ENCODE measurements at places on chromosomes 7 and 10.
A peak's percentile ranks its signal among the peaks of the same experiment; 100 is the strongest.

DNA sequence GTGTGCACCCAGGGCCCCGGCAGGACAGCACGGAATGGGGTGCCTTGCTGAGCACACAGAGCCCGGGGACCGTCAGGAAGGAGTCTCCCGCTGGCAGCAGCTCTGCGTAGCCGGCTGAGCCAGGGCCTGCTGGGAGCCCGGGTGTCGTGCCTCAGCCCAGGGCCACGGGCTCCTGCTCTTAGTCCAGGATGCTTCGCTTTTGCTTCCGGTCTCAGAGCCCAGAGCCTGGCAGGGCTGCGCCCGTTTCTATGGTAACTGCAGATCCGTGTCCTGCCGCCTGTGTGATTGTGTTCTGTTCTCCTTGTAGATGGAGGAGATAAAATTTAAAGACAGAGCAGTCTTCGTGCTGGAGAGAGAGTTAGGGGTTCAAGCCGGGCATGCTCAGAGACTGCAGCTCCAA is 53.7 kb upstream of the DPYSL4 start:
- DNase-seq = no peak

GRCh38 chr7:64551375-64552142 is 11.3 kb downstream of the ZNF680 start:
- no peak for DNase-seq

GRCh38 chr10:28393956-28394568 is 91.2 kb upstream of the MPP7 start:
- DNase-seq = peak; percentile 53

- DNase-seq = no peak
Observed at GRCh38 chr10:19947656-19948055, 131.4 kb downstream of the PLXDC2 start.

- no peak for DNase-seq
Observed at GRCh38 chr7:7739204-7740036, 21.0 kb upstream of the RPA3 start.

DNA sequence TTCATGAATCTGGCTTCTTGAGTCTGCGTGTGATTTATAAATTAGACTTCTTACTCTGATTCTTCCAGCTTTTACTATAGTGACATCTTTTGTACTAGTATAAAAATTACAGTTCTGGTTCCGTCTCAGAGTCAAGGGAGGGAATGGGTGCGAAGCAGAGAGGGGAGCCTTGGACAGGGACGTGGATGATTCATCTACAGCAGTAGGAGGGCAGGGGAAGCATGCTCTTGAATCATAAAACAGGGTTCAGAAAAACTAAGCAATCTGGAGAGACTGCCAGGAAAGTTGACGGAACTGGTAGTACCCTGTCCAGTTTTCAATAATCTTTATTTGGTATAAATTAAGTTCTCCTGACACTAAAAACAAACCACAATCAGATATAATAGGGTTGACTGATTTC is 58.1 kb downstream of the ITGA8 start:
- peak; percentile 37 for DNase-seq

DNA sequence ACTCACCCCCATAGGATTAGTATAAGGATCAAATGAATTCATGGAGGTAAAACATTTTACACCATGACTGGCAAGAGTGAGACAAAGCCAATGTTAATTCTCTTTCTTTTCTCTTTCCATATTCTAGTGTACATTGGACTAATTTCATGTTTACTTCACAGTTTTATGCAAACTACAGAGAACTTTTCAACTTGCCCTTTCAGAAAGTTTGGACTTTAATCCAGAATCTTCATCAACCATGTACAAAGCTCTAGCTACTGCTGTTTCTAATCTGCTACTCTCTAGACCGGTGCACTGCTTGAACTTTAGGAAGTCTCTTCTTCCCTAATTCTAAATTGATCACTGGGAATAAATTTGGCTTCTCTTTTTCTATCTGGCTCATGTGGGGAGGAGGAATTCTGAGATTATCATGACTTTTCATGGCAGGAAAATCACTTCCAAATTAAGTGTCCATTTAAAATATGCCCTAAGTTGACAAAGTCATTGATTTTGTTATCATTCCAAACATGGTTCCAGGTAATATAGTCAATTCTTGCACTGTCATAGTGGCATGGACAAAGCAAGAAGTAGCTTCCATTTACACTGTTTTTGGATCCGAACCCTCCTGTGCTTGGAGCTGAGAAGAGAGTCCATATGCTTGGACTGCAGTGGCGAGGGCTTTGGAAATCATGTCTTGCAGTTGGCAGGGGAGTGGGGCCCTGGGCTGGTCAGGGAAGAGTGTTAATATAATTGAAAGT is 903.3 kb downstream of the CCSER2 start:
- no peak for DNase-seq

- DNase-seq = no peak
Observed at GRCh38 chr10:55351431-55351830, 550.4 kb upstream of the PCDH15 start.

- no peak for DNase-seq
Observed at GRCh38 chr10:18400201-18400905, 251.0 kb downstream of the NSUN6 start.

DNA sequence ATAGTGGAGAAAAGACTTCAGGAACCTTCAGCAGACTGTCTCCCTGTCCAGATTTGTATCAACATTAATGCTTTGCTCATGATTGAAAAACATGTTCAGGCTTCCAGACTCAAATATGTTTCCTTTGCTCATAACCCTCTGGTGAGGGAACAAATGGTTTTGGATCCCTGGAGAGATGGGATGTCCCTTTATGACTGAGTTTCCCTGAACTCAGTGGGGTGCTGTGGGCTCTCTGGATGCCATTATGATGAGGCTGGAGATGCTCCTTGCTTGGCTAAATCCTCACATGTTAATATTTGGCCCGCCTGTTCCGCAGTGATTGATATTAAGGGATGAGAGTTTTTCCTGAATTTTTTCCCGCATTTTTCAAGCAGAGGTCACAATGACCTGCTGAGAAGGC is 749.4 kb downstream of the SUGCT start:
- DNase-seq = peak; percentile 61

GRCh38 chr10:88332503-88333247 is 250.4 kb downstream of the RNLS start:
- no peak for DNase-seq

DNA sequence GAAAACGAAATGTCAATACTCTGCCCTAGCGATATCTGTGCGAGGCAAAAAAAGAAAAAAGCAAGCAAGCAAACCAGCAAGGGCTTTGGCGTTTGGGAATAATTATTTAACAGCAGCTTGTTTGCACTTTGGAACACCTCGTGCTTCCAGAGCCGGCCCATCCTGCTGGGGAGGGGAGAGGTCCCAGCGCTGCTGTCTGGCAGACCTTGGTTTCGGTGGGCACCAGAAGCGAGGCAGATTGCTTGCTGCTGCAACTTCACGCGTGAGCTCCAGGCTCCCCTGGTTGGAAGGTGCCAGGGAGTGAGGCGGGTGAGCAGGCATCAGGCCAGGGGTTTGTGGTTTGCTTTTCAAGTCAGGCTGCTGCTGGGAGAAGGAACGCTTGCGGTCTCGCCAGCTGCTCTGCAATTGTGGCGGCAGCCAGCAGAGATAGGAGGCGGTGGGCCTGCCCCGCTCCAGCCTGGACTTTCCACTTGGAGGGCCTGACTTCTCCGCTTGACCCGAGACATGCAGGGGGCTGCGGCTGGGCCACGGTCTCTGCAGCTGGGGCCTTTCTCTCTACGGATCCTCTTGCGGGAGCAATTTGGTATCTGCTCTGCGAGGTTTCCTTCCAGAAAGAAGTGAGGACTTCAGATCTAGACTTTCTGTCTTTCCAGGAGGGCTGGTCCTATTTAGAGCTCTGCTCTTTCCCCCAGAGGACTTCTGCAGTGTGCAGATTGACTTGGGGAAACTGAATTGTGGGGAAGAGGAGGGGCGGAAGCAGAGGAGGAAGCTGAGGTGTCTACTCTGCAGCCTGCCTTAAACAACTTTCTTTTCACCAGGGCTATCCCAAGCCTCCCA is 131.4 kb downstream of the PRPF18 start:
- peak; percentile 88 for DNase-seq

DNA sequence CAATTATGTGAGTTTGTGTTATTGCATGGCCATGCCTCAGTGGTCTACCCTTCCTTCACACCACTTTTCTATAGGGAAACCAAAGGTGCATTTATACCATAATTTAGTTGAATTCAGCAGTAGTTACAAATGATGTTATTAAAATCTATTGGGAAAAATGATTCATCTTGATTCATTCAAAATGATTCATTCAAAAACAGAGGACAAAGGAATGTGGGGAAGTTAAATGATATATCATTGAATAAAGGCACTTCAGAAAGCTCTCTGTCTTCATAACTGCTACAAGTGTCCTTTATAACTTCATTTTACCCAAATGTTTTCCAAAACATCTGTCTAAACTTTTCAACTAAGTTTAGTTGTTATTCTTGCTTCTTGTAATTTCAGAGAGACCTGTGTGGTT is 722.9 kb downstream of the GRM8 start:
- peak; percentile 19 for DNase-seq

DNA sequence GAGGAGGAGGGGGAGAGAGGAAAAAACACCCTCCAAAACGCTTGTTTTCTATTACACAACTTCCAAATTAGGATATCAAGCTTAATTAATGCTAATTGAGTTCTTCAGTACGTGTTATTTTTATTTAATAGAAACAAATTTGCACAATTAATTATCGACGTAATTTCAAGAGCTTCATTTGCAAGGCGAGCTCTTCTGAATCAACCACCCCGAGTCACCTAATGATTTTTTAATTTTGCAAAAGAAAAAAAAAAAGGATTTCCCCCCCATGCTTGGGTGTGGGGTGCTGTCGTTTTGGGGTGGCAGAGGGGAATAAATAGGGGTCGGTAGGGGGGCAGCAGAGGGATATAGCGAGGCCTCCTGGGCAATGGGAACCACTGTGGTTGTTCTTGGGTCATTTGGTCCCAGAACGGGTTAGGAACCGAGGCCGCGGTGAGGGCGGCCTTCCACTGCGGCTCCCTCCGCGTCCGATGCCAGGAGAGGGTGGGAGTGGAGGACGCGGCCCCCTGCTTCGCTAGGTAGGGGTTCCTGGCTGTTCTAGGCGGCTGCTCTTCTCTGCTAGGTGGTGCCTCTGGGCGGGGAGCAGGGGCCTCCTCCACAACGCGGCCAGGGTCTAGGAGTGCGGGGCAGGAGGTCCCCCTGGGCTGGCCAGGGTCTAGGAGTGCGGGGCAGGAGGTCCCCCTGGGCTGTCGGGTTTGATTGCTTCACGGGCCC is 7.3 kb downstream of the UNCX start:
- no peak for DNase-seq

GRCh38 chr7:122847871-122848473 is 38.3 kb downstream of the CADPS2 start:
- DNase-seq = no peak

- no peak for DNase-seq
Observed at GRCh38 chr7:84970670-84971069, 216.2 kb downstream of the SEMA3D start.

GRCh38 chr10:24418532-24418931 is 209.6 kb downstream of the KIAA1217 start:
- DNase-seq = no peak

DNA sequence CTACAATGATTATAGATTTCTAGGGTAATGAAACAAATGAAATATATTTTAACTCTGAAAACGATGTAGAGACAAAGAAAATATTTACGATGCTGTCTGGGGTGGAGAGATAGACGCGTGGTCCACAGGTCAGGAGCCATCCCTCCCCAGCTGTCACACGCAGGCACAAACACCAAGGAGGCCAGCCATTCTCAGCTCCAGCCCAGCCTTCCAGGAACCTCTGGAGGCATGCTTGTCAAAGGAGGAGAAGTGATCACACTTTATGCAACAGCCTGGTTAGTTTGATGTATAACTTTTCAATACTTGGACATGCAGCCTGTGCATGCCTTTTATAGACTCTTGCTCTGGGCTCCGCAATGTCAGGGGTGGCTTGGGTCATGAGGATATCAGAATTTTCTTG is 391.5 kb upstream of the MGMT start:
- no peak for DNase-seq

DNA sequence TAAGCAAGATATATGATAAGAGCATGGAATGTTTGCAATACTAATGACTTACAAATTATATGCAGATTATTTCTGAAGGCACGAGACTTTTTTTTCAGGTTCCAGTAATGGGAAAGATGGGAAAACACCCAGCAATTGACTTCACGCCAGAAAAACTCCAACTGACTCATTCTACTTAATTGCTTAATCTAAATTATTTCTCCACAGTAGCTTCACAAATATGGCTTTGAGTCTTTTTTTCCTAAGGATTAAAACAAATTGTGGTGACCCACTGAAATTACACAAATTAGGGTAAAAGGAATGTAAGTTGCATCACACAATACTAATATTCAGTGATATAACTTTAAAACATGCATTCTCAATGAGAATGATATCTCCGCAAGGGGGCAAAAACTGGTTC is 138.7 kb downstream of the GNAI1 start:
- DNase-seq = peak; percentile 90

DNA sequence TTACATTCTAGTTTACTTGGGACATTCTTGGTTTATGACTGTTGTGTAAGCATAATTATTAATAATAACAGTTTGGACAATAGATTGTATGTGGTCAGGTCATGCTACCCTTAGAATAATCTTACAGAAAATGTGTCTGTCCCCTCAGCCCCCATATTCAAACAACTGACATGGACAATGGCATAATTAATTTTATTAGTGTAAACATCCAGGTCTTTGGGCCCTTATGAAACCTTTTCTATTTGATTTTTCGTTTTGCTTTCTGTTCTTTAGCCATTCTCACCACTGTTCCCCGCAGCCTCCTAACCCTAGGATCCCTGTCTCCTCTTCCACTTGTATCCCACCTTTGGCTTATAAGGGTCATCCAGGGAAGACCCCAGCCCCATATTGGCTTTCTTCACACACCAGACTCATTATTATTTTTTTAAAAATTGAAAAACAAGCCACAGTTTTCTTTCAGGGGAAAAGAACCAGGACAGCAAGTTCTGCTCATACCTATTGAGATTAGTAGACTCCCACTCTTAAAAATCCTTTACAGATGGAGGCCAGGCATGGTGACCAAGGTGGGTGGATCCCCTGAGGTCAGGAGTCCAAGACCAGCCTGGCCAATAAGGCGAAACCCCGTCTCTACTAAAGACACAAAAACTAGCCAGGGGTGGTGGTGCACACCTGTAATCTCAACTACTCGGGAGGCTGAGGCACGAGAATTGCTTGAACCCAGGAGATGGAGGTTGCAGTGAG is 11.5 kb downstream of the VIM start:
- DNase-seq = no peak

- DNase-seq = peak; percentile 10
Observed at GRCh38 chr7:127391591-127392181, 822 bp downstream of the ZNF800 start.

- DNase-seq = no peak
Observed at GRCh38 chr10:76983624-76984023, 654.0 kb downstream of the KCNMA1 start.

- DNase-seq = no peak
Observed at GRCh38 chr7:6074612-6075380, 43.6 kb downstream of the ANKRD61 start.

DNA sequence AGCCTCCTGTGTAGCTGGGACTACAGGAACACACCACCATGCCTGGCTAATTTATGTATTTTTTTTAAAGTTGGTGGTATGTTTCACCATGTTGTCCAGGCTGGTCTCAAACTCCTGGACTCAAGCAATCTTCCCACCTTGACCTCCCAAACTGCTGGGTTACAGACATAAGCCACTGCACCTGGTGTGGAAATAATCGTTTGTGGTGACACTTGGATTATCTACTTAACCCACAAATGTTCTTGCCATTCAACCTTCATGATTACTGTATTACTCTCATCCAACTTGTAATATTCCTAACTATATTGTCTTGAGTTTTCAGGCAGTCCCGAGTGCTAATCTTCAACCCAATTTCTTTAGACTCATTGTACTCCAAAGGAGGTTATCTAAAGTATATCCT is 9.6 kb upstream of the SRGN start:
- no peak for DNase-seq

GRCh38 chr10:15172306-15172840 is 3.9 kb upstream of the NMT2 start:
- DNase-seq = no peak

GRCh38 chr7:33807779-33808482 is 97.4 kb upstream of the BMPER start:
- peak; percentile 80 for DNase-seq
